ENCODE measurements at places on chromosomes 5 and 9. TPM values are rescaled to one million over a fixed set of nuclear protein-coding genes. Genes with fewer than 3 reads are reported as not detected.

DNA sequence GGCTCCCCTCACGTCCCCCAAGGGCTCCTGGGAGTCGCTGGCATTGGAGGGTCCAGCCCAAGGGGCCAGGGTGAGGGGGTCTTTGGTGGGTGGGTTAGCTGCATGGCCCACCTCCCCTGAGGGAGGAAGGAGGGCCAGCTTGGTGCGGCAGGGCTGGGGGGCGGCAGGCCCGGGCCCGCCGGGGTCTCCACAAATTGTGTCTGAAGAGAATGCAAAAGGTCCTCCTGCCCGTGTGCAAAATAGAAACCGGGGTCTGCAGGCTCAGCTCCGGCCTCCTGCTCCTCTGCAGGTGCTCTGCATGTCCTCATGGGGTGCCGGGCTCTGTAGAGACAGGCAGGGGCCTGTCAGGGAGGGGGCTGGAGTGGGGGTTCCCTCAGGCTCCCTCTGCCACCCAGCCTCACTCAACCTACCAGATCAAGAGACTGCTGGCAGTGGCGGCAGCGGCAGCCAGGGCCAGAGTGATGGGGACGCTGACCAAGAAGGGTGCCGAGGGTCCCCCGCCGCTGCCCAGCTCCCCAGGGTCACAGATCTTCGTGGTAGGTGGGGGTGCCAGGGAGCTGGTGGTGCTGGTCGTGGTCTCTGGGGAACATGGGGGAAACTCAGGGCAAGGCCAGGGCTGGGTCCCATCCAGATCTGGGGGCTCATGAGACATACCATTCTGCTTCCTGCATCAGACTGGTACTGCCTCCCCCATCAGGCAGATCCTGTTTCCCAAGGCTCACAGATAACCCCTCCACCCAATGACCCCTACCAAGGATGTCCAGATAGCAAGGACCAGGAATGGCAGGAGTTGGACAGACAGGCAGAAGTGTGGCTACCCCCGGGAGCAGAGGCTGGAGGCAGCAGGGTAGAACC lies 29.2 kb upstream of the ENHO start:
- no peak overlapping the region for H3K27ac ChIP-seq
- H3K4me1 ChIP-seq, result no peaks in the 10 kb centered on the region
- peaks cover 7% of the 10 kb centered on the region for H3K27me3 ChIP-seq
- DNase-seq, result no peak
- no peaks in the 10 kb centered on the region for H3K36me3 ChIP-seq

DNA sequence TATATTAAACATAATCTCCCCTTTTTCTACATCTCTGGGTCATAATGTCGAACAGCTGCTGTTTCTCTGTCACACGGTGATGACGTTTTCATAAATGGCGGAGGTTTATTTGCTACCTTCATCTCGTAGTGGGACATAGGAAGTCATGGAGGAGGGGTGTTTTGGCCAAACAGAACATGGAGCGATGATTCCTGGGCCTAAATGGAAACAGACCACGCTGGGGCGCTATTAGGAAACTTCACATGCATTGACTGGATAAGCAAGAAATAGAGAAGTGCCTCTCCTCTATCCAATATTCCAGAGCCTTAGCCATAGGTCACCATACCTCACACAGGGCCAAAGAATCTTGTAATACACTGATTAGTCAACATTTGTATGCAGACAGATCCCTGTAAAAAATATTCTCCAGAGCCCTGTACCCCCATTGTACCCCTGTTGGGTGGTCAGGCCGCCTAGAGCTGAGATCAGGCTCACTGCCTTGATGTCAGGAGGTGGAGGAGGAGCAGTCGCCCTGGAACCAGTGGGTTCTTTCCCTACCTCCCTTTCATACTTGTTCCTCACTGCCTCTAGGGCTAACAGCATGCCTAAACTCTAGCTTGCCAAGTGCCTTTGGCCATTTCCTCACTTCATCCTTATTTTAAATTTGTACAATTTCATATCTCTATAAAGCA lies 77.8 kb upstream of the SPIN1 start:
- DNase-seq, result peak; percentile 11
- H3K27me3 ChIP-seq, result no peaks in the 10 kb centered on the region

DNA sequence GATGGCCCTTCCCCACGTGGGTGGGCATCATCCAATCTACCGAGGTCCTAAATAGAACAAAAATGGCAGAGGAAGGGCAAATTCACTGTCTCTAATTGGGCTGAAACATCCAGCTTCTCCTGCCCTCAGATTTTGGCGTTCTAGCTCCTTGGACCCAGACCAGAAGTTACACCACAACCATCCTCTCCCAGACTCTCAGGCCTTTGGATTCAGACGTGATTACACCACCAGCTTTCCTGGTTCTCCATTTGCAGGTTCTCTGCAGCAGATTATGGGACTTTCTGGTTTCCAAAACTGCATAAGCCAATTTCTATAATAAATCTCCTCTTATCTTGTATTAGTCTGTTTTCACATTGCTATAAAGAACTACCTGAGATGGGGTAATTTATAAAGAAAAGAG lies 73.6 kb upstream of the STARD4 start:
- no peaks in the 10 kb centered on the region for H3K27me3 ChIP-seq
- H3K4me3 ChIP-seq, result no peak overlapping the region
- DNase-seq, result no peak

- no peaks in the 10 kb centered on the region for H3K4me1 ChIP-seq
- DNase-seq, result no peak
- H3K4me3 ChIP-seq, result no peak overlapping the region
- H3K36me3 ChIP-seq, result no peaks in the 10 kb centered on the region
- H3K27me3 ChIP-seq, result no peaks in the 10 kb centered on the region
Measured at GRCh38 chr5:43099640-43100039, 21.1 kb upstream of the ZNF131 start.

DNA sequence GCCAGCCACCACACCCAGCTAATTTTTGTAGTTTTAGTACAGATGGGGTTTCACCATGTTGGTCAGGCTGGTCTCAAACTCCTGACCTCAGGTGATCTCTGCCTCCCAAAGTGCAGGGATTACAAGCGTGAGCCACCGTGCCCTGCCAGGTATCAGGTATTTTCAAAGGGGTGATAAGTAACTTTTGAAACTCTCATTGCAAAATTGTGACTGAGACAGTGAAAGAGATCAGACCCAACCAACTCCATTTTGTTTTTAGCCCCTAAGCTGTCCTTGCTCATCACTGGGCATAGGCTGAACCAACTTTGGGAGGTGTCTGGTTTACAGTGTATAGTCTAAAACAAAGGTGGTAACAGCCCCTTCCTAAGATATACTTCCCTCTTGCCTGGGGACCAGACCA lies 29.3 kb downstream of the UNC13B start:
- no peak overlapping the region for H3K27ac ChIP-seq
- H3K27me3 ChIP-seq, result no peaks in the 10 kb centered on the region
- no peaks in the 10 kb centered on the region for H3K36me3 ChIP-seq
- DNase-seq, result no peak

- no peaks in the 10 kb centered on the region for H3K27me3 ChIP-seq
- no peaks in the 10 kb centered on the region for H3K36me3 ChIP-seq
- no peak for DNase-seq
- H3K4me1 ChIP-seq, result no peaks in the 10 kb centered on the region
- H3K4me3 ChIP-seq, result no peak overlapping the region
Measured at GRCh38 chr5:159319363-159319762, 10.9 kb downstream of the IL12B start.

Gene QRFP
- not detected for total RNA-seq

- H3K4me3 ChIP-seq, result no peak overlapping the region
- H3K36me3 ChIP-seq, result no peaks in the 10 kb centered on the region
- no peak overlapping the region for H3K27ac ChIP-seq
- H3K4me1 ChIP-seq, result peaks cover 5% of the 10 kb centered on the region
- DNase-seq, result no peak
Measured at GRCh38 chr5:128101676-128102075, 18.1 kb downstream of the SLC12A2 start.

DNA sequence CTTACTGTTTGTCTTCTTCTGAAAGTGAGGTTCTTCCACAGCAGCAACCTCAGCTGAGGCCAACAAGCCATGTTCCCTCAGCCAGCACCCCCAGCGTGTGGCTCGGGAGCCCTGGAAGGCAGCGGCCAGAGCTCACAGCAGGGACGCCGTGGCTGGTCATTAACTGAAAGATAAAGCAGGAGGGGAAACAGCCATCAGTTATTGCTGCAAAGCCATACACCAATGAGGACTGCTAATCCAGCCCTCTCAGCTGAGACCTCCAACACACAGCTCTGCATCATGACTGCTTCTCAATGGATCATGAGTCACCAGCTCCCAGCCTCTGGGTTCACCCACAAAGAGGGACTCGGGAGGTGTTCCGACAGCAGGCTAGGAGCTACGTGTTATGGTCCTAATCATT lies 24.3 kb downstream of the ABCA1 start:
- H3K4me3 ChIP-seq, result no peak overlapping the region
- H3K4me1 ChIP-seq, result peaks cover 68% of the 10 kb centered on the region
- no peak overlapping the region for H3K27ac ChIP-seq

- H3K27me3 ChIP-seq, result no peaks in the 10 kb centered on the region
- H3K4me1 ChIP-seq, result peaks cover 29% of the 10 kb centered on the region
- DNase-seq, result no peak
- H3K36me3 ChIP-seq, result no peaks in the 10 kb centered on the region
- no peak overlapping the region for H3K27ac ChIP-seq
- H3K4me3 ChIP-seq, result no peak overlapping the region
Measured at GRCh38 chr9:27447031-27447683, 76.9 kb upstream of the IFNK start.

Gene OTP
- not detected for total RNA-seq

GRCh38 chr9:4491626-4491975 lies 1.3 kb downstream of the SLC1A1 start:
- peak; percentile 27 for DNase-seq
- H3K36me3 ChIP-seq, result no peaks in the 10 kb centered on the region
- H3K27ac ChIP-seq, result peak overlapping the region; percentile 89
- H3K4me1 ChIP-seq, result peaks cover 17% of the 10 kb centered on the region

Gene TAF11L2
- not detected for total RNA-seq

Gene PCDHGB3
- total RNA-seq, result 1.4 TPM

DNA sequence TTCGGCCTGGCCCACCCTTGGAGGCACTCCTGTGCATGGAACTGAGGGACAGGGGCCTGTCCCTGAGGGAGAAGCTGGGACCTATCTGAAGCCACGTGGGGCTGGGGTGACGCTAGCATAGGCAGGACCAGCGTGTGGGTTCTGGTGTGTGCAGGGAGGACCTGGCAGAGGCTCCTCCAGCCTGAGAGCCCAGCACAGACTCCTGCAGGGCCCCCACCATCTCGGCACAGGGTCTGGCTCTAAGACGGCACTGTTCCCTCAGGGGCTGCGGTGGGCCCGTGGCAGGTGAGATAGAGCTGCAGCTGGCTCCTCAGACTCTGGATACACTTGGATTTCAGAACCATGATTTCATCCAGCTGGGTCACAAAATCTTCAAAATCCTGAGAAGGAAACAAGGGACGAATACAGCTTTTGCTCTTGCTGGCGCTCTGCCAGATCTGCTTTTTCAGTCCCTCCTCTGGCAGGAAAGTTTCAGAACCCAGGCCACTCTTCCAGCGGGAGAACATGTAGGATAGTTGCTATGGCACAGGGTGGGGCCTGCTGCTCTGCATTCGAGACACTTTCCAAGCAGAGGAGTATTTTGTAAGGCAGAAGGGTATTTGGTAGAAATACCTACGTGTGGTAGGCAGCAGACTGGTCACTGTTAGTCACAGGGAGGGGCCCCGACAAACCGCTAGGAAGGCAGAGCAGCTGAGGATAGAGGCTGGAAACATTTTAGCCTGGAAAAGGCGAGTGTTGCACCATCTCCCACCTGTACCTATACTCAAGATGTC lies 74.7 kb downstream of the KIF24 start:
- H3K4me3 ChIP-seq, result no peak overlapping the region
- H3K4me1 ChIP-seq, result no peaks in the 10 kb centered on the region
- peak overlapping the region; percentile 52 for H3K27ac ChIP-seq
- H3K27me3 ChIP-seq, result no peaks in the 10 kb centered on the region

GRCh38 chr9:94918038-94918753 lies 191.7 kb downstream of the AOPEP start:
- H3K4me1 ChIP-seq, result peaks cover 25% of the 10 kb centered on the region
- no peak for DNase-seq
- no peaks in the 10 kb centered on the region for H3K27me3 ChIP-seq
- no peak overlapping the region for H3K27ac ChIP-seq
- H3K36me3 ChIP-seq, result no peaks in the 10 kb centered on the region

DNA sequence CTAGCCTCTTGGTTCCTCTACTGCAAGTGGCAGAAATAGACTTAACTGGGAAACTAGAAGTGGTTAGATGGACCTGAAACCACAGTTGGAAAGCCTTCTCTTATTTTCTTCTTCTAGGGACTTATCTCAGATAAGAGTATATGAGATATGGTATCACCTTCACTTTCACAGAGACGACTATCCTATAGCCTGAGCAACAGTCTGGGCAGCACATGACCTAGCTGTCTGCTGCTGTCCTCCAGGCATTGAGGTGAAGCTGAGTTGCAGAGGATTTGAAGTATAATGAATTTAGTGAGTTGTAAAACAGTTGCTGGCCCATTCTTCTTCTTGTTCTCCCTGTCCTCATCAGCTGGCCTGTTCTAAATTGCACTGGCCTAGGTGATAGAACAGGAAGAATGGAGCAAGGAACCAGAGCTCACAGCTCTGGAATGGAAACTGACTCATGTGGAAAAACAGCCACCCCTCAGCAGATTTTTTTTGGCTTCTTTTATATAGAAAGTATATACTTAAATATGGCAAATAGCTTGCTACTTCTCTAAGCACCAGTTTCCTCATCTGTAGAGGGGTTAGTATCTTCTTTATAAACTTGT lies 27.8 kb downstream of the RECK start:
- H3K27ac ChIP-seq, result no peak overlapping the region
- no peak for DNase-seq

Gene TLX3
- not detected for total RNA-seq

DNA sequence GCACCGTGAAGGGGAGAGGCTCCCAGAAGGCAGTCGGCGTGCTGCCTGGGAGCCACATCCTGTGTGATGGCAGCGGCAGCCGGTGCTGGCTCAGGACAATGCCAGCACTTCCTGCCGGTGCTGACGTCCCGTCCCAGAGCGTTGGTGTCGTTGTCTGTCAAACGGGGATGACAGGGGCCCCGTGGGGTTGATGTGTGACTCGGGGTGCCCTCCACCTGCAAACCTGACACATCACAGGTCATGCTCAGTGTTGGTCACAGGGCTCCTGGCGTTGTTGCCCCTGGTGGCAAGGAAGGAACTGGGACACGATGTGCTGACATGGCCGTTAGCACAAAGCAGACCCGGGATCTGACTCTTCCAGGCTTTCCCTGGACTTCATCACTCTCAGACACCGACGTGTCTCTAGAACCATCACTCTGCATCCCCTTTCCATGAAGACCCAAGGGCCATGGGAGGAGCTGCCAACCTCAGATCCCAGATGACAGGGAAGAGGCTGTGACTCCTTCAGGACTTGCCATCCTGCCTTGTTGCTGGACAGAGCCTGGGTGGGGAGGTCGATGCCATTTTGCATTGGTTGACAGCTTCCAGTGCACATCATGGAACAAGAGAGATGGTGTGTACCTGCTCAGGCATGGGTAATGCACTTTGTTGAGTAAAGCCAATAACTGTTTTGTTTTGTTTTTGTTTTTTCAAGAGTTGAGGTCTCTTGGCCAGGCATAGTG lies 21.5 kb downstream of the PLPP7 start:
- no peak overlapping the region for H3K4me3 ChIP-seq
- no peaks in the 10 kb centered on the region for H3K27me3 ChIP-seq
- no peaks in the 10 kb centered on the region for H3K36me3 ChIP-seq
- DNase-seq, result peak; percentile 29
- H3K4me1 ChIP-seq, result no peaks in the 10 kb centered on the region
- no peak overlapping the region for H3K27ac ChIP-seq

Gene SEMA5A
- 15.0 TPM for total RNA-seq
